ENCODE measurements at places on chromosomes 7 and 10.

DNA sequence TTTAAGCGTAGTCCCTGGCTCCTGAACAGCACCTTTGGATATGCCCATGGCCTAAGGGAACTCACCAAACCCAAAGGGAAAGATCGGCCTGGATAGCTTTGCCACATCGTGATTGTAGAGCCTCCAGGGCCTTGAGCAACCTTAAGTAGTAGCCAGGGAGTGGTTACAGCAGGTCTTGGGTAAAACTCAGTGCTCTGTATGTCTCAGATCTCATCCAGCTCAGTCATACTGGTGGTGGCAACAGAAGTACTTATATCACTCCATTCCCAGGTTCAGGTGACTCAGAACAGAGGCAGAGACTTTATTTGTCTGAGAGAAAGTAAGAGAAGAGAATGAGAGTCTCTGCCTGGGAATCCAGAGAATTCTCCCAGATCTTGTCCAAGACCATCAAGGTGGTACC lies 39.1 kb upstream of the AASS start:
- DNase-seq: no peak

DNA sequence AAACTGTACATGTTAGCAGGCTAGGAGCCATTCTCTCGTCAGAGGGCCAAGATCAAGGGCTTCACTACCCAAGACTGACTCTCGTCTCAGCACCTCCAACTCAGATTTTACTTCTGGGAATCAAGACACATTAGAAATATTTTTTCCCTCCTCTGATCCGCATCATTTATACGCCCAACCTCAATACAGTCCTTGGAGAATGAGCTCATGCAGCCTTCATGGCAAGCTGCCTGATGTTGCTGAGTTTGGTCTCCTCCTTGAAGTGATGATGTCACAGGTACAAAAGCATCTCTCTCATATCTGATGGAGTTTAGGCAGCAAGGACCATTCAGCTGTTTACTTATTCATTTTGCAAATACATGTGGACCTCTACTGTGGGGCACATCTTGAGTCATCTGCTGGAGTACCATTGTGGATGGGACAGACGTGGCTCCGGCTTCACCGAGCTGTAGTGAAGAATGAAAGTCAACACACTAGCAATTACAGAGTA lies 114.0 kb downstream of the BMPER start:
- DNase-seq: no peak

DNA sequence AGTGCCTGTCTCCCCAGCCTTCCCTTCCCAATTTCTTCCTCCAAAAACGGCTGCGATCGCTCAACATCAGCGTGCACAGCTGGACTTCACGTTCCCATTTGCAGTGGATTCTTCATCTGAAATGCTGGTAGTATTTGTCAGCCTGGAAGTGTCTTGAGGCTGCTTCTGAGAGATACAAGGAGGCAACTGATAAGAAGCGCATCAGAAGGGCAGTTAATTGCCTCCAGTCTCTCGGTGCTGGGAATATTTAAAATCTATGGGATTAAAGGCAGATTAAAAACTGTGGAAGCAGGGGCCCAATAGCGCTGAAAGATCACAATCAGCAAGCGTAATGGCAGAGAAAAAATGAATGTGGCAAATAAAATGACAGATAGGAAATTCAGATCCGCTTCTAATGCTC lies 450.0 kb downstream of the GATA3 start:
- no peak for DNase-seq

GRCh38 chr10:17561111-17561510 lies 56.1 kb downstream of the HACD1 start:
- DNase-seq: no peak

DNA sequence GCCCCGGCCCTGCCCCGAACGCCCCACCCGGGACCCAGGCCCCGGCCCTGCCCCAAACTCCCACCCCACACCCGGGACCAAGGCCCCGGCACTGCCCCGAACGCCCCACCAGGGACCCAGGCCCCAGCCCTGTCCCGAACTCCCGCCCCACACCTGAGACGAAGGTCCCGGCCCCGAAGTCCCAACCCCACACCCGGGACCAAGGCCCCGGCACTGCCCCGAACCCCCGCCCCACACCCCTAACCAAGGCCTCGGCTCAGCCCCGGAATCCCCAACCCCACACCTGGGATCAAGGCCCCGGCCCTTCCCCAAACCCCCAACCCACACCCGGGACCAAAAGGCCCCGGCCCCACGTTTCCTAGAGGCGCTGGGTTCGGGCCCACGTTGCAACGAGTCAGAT lies 1.1 kb upstream of the LARP4B start:
- no peak for DNase-seq

DNA sequence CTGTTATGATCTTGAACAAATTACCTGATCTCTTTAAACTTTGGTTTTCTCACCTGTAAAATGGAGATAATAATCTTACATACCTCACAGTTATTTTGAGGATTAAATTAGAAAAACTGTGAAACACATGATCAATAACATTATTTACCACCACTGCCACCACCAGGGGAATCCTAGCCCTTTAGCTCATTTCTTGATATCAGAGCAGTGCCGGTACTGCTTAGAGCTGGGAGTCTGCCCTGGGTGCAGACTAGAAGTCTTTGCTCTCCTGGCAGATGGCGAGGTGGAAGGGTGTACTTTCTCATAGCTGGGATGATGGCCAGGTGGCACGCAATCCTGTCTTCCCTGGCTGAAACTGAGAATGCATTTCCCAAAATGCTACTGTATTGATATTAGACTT lies 12.7 kb upstream of the EFCAB10 start:
- no peak for DNase-seq

DNA sequence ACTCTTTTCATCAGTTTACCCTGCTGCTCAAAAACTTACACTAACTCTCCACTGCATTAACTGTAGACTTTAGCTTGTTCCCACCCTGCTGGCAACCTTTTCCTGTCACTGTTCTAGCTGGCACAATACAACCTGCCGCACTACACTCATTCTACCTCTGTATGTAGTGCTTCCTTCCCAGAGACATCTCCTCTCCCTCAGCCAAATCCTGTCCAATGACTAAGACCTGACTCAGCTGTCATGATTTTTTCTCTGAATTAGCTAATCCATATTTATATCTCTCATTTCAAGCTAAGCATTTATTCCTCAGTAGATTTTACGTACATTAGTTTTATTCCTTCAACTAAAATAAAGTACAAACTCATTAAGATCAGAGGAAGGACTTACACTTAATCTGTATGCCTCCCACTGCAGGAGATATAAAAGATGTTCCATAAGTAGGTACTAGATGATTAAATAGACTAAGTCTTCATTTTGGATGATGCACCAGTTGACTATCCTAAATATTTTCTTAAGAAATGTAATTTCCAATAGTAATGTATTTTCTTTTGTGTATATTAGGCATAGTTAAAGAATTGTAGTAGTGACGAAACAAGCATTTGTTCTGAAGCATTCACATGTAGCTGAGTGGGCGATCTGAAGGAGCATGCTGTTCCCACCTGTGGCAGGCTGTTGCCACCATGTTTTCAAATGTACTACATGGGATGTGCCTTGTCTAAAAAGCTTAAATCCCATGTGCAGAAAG lies 189.1 kb downstream of the SKAP2 start:
- no peak for DNase-seq
